ENCODE measurements at places on chromosomes 2 and 18.
A peak's percentile ranks its signal among the peaks of the same experiment; 100 is the strongest.

GRCh38 chr2:15614545-15615300 is 23.1 kb downstream of the DDX1 start:
- no peak for DNase-seq

DNA sequence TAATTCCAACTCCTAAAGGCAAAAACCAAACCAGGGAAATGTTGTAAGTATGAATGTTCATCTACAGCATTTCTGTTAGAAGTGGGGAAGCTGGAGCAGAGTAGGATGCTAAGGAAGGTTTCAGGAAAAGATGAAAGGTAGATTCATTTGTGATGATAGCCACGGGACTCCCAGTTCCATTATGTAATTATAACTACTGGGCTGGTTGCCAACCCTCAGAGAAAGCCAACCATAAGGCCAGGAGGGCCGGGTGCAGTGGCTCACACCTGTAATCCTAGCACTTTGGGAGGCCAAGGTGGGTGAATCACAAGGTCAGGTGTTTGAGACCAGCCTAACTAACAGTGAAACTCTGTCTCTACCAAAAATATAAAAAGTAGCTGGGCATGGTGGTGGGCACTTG is 288.9 kb upstream of the ETAA1 start:
- no peak for DNase-seq

GRCh38 chr2:94995553-94996304 is 29.8 kb upstream of the MAL start:
- no peak for DNase-seq

GRCh38 chr2:61713457-61713856 is 140.4 kb downstream of the FAM161A start:
- no peak for DNase-seq

DNA sequence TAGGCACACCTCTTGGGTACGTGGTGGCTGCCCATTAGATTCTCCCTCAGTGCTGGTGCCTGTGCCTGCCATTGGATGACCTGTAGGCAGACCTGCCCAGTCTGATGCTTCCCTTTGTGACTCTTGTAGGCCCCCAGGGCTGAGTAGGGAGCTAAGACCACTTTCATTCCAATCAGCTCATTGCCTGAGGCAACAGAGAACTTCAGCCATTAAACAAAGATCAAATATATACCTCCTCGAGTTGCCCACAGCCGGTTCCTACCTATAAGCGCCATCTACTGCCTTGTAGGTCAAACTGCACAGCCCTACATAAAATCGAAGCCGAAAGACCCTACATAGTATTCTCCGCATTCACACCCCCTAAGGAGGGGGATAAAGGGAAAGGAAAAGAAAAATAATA is 184.6 kb downstream of the ETAA1 start:
- no peak for DNase-seq

- DNase-seq = no peak
Measured at GRCh38 chr2:149061133-149061745, 22.7 kb downstream of the LYPD6B start.

DNA sequence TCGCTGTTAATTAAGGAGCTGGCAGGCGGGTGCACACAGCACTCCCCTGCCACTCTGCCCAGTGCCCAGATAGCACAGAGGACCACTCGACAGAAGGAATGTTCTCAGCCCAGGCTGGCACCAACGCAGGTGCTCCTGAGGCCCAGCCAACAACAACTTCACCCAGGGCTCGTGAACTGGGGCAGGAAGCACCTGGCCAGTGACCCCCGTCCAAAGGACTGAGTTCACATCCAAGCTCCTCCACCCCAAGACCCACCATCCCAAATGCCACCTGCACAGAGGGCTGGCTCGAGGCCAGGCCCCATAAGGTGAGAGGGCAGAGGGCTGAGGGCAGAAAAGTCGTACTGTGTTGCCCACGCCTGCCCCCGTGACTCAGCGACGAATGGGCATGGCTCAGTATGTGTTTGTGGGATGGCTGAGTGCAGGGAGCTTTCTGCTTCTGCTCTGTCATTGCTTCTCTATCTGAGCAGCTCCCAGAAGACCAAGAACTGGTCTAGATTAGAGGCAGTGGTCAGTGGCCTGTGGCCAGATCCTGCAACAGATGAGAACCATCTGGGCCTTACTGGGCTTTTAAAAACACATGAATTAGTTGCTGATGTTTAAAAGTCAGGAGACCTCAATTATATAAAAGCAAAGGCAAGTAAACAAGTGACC is 68.4 kb downstream of the POLR1A start:
- DNase-seq = no peak

DNA sequence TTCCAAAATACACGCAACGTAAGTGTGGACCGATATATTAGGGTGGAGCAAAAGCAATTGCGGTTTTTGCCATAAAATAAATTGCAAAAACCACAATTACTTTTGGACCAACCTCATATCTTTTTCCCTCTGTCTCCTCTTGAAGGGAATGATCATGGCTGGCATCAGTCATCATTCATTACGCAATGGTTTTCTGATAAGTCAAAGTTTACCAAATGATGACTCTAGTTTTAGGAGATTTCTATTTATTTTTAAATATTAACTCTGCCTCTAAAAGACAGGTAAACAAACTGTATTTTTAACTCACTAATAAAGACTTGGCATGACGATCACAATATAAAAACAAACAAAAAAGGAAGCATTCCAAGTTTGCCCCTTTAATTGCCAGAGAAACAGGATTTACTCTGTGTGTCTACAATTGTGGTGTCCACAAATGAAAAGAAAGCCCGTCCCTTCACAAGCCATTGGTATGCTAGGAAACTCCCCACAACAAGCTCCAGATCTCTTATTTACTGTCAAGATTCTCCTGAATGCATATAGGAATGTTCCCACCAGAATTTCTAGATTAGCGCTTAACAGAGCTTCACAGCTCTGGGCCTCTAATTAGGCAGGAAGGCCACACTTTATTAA is 61.3 kb downstream of the IRS1 start:
- DNase-seq = no peak

DNA sequence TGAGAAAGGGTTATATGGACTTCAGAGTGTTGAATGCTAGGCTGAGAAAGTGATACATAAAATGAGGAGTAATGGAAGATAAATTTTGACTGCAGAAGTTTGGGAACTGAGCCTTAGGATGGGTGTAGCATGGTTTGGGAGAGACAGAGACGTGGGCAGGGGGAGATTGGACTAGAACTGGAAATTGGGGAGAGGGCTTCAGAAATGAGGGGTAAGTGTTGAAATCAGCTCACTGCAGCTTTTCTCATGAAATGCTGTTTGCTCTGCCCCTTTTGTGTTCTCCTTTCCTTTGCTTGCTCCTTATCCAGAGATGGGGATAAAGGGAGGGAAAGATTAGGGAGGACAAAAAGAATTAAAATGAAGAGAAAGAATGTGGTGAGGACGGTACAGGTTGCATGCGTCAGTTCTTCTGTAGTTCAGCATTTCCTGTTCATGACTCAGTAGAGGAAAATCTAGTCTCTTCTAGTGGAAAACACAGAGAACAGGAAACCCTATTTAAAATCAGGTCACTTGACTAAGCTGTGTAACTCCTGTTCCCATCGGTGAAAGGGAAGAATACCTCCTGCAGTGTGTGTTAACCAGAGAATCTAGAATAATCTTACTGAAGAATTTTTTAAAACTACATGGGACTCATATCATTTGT is 105.6 kb downstream of the CRIM1 start:
- DNase-seq = peak; percentile 79

DNA sequence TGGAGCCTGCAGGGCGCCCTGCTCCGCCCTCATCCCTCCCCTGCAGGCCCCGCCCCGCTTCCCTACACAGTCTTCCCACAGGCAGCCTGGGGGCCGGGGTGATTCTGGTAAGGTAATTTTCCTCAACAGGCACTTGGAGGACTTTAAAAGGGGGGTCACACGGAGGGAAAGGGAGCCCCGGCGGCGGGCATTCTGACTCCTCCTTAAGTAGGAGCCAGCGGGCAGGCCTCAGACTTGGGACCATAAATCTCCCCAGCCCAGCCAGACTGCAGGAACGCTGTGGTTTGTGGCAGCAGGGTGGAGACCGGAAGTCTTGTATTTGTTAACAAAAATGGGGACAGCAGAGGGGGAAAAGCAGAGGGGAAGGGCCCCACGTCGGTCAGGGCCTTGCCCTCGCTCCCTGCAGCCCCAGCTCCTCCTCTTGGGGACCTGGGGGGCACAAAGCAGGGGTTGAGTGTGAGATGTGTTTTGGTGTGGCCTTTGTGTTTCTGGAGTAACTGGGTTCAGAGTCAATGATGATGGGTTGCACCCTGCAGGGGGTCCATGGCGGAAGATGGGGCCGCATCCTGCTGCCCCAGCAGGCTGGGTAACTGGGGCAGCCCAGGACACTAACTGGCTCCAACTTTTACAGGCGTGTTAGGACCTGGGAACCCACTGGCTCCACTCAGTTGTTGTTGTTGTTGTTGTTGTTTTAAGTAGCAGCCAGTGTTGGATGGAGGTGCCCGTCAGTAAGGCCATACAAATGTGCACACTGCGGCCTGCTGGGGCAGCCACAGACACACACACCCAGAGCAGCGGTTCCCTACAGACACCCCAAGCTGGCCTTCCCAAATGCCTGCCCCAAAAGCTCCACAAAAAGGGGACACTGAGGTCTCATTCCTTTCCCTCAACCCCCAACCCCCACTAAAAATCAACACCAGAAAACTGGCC is 27.7 kb downstream of the SMAD7 start:
- no peak for DNase-seq

DNA sequence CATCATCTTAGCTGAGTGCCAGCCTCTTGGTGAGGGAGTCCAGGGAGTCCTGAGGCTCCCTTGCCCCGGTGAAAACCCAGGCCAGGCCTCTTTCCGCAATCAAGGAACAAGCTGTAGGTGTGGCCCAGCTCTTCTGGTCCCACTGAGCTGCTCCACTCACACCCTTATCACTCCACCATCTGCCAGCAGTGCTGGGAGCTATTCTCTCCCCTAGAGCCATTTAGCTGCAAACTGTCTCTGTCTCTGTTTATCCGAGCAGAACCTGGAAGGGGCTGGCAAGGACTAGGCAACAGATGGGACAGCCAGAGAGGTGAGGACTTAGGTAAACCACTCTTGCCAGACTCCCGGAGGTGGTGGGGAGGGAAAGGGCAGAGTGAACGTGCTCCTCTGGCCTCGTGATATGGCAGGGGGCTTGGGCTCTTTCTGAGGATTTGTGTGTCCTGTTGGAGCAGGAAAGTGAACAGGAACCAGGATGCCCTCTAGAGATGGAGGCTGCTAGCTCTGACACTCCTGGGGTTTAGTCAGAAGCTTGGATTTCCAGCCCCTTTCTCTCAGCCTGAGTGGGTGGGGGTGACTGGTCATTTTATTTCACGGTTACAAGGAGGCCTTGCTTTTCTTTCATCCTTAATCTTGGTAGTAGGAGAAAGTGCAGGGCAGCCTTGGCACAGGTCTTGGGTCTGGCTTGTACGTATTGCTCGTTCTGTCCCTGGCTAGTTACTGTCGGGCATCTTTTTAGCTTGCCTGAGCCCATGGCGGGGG is 19.6 kb downstream of the B3GNT2 start:
- DNase-seq = no peak

GRCh38 chr18:74450626-74451025 is 6.5 kb downstream of the DIPK1C start:
- DNase-seq = no peak

GRCh38 chr18:59423259-59423658 is 64.2 kb upstream of the LMAN1 start:
- no peak for DNase-seq

DNA sequence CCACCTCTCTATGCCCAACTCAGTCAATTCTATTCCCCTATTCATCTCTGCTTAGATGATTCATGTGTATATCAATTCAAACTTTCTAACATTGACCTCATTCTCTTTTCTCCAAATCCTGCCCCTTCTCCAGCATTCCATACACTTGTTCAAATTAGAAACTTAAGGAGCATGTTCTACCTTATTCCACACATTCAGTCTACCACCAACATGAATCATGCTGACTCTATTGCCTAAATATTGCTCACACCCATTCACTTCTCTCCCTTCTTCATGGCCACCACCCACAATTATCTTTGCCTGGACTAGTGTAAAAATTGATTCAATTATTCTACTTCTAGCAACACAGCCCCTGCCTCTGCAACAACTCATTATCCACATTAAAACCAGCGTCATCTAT is 147.5 kb downstream of the VWC2L start:
- no peak for DNase-seq

DNA sequence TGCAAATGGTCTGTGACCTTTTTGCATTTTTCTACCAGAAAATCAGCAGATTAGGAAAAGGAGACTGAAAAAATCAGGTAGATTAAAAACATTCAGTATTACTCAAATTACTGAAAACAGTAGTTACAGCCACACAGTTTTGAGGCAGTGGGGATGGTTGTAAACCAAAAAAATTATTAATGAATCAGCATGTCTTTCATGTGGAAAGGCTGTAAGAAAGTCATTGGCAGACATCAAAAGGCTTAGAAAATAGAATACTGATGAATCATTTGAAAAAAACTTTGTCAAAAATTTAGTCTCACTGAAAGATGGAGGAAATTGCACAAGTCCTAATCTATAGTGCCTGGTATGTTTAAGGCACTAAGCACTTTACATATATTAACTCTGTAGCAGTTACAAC is 133.9 kb upstream of the GCFC2 start:
- DNase-seq = peak; percentile 47
